ENCODE measurements at places on chromosomes 4 and X.
A peak's percentile ranks its signal among the peaks of the same experiment; 100 is the strongest.

DNA sequence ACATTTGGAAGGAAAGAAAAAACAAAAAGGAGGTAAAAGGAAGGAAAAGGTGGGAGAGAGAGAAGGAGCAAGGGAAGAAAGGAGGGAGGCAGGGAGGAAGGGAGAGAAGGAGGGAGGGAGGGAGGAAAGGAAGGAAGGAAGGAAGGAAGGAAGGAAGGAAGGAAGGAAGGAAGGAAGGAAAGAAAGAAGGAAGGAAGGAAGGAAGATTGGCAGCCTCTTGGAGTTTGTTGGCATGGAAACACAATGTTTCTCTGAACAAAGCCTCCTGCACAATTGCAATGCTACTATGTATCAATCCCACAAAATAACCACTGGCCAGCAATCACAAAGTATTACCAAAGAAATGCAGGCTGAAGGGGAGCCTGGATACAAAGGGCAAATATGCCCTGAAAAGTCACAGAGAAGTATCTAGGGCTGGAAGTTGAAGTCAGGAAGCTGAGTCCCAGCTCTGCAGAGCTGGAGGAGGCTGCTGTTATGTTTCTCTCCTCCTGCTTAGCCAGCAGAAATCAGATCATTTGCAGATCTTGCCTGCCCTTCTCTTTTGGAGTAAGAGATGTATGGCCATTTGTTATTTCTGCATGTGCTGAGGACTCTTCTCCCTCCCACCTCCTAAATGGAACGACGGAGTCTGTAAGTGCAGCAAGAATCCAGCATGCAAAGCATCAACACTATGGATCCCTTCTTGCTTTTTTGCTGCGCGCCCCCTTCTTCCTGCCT, 195.9 kb upstream of the LDB2 start:
- no peak for DNase-seq

DNA sequence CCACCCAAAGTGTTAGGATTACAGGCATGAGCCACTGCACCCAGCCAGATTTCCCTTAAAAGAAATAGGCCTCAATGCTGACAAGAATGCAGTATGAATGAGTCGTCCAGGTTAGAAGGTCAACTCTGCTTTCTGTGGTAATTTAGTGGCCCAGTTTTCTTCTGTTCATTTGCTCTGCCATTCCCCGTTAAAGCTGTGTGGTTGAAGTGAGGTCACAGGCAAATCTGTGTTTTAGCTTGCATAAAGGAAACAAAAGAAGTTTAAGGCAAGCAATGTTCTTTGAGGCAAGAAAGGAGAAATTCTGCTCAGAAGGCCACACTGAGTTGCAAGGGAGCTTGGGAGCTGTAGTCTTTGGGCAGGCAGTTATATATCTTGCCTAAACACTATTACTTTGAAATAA, 176.8 kb downstream of the LARP7 start:
- DNase-seq = no peak

DNA sequence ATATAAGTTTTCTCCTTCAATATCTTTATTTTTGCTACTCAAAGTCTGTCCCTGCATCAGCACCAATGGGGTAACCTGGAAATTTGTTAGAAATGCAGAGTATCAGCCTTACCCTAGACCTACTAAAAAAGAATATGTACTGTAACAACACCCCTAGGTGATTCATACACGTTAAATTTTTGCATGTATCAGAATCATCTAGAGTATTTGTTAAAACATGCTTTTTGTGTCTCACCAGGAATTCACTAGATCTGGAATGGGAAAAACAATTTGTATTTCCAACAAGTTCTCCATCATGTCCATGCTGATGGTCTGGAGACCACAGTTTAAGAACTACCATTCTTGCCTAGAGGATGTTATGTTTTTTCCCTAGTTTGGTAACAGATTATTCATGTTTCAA, 196.0 kb upstream of the EDNRA start:
- DNase-seq = no peak

DNA sequence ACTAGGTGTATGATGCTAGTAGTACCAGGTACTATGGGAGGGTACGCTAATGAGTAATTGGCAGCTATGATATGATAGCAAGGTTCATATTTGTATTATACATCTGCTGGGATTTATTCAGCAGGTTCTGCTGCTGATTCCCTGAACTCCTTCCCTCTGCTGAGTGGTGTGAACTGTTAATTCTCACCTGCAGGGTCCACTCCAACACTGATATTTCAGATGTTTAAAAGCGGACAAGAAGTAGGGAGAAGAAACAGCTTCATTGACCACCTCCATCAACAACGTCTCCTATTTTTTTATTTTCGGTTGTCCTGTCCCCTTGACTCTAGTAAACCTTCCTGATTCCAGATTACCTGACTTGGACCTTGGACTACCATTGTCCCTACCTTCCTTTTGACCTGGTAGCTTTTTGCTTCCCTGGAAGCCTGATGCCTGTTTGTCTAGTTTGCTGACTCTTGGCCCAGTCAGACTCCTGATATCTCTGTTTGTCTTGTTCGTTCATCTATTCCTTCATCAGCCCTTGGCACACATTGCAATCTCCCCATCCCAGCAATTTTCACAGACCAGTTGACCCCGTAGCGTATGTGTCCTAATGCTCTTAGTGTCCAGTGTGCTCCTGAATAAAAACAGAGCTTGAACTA, 34.0 kb upstream of the RNF128 start:
- DNase-seq = no peak

- peak; percentile 27 for DNase-seq
Measured at GRCh38 chr4:56410247-56411062, 23.2 kb upstream of the AASDH start.

- no peak for DNase-seq
Measured at GRCh38 chr4:78902298-78902697, 36.9 kb downstream of the PAQR3 start.

DNA sequence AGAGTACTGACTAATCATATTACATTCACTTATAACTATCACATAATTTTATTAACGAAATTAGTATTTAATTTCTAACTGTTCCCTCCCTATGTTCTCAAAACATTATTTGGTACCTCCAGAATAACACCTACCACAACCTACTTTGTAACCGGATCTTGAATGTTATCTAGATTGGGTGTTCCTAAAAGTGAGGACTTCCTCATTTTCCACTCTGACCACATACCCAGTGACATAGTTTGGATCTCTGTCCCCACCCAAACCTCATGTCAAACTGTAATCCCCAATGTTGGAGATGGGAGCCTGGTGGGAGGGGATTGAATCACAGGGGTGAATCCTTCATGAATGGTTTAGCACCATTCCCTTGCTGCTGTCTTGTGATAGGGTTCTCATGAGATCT, 21.8 kb downstream of the NR3C2 start:
- DNase-seq = no peak

DNA sequence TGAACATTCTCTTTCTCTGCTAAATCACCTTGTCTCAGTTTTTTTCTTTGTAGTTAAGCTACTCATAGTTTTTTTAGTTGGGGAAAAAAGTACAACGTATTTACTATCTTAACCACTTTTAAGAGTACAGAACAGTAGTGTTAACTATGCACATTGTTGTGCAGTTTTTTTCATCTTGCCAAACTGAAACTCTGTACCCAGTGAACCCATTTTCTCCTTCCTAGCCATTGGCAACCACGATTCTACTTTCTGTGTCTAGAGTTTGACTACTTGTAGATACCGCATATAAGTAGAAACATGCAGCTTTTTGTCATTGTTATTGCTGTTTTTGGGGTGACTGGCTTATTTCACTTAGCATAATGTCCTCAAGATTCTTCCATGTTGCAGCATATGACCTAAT, 10.0 kb downstream of the N4BP2 start:
- DNase-seq = no peak

DNA sequence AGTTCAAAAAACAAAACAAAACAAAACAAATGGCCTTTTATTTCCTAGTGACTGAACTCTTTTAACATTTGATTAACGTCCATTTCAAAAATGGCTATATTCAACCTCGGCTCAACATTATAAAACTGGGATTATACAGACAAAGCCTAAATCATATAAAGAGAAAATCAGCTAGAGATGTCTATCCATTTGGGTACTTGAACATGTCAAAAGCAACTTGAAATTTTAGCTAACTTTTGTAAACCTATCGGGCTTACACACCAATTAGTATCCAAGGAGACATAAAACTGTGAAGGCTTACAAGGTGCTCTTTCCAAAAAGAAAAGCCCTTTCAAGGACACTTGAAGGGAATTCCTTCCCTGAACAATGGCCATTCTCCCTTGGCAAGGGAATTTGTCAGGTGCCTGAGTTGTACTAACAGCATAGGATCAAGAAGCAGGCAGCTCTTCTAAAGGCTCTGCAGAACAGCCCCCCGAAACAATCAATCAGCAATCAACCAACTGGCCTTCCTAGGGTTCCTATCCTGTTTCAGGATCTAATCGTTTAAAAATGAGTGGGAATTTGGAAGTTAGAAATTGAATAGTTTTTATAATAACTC, 633.7 kb upstream of the HTR2C start:
- DNase-seq = no peak

- no peak for DNase-seq
Measured at GRCh38 chrX:10974920-10975319, 136.2 kb upstream of the HCCS start.

DNA sequence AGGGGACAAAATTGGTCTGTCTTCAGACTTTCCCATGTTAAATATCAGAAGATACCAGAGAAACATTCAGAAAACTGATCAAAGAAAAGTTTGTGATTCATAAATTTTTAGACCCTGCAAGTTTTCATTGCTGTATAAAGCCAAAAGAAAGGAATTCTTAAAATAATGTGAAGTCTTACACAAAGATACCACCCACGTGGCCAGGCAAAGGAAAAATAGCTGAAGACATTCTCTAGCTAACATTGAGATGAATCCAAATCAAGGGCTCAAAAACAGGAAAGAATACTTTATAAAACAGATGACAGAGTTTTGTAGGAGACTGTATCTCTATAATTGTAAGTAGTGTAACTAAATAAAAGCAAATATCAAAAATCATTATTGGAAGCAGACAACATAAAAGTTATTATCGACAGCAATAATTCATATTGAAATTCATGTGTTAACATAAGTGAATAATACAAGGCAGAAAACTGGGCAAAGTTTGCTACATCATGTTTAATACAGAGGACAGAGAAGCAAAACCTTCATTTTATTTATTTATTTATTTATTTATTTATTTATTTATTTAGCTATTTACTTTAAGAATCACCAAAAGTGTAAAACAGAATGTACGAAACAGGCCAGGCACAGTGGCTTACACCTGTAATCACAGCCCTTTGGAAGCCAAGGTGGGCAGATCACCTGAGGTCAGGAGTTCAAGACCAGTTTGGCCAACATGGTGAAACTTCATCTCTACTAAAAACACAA, 204.6 kb upstream of the SLIT2 start:
- DNase-seq = no peak

GRCh38 chr4:153469031-153469430, 2.9 kb downstream of the TMEM131L start:
- no peak for DNase-seq

DNA sequence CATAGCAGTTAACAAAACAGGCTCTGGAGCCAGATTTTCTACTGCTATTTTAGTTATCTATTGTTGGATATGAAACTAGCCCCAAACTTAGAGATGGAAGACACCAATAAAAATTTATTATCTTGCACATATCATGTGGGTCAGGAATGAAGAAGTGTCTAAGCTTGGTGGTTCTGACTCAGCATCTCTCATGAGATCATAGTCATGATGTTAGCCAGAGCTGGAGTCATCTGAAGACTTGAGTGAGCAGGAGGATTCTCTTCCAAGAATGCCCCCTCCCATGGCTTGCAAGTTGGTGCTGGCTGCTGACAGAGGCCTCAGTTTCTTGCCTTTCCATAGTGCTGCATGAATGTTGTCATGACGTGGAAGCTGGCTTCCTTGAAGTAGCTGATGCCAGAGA, 68.2 kb upstream of the TAPT1 start:
- no peak for DNase-seq

DNA sequence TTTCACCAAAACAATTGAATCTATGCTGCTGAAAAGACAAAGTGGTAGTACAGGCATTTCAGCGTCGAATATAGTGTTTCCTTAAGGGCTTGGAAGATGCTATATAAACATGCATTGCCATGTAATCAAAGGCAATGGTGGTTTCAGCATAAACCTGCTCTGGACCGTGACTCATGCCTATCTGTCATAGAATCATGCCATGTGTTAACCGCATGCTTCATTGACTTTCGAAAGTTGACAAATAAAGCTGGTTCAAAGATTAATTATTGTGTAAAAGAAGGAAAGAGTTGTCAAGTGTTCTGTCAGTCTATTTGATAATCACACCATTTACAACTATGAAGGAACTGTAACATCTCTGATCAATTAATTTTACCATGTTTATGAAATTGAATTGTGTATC, 83.2 kb downstream of the FUNDC1 start:
- DNase-seq = no peak

DNA sequence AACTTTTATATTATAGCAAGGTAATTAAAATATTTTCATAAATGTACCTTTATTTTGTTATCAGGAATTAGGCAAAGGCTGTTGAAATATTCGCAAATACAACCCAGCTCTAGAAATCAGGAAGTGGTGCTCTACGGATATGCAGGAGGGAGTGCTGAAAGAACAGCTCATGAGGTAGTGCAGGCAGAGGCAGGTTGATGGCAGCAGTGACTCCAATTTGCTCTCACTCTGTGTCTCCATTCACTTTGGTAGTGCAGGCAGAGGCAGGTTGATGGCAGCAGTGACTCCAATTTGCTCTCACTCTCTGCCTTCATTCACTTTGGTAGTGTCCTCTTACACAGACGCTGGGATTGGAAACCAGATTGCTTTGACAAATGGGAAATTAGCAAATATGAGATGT, 277.9 kb downstream of the TRIML1 start:
- DNase-seq = no peak

DNA sequence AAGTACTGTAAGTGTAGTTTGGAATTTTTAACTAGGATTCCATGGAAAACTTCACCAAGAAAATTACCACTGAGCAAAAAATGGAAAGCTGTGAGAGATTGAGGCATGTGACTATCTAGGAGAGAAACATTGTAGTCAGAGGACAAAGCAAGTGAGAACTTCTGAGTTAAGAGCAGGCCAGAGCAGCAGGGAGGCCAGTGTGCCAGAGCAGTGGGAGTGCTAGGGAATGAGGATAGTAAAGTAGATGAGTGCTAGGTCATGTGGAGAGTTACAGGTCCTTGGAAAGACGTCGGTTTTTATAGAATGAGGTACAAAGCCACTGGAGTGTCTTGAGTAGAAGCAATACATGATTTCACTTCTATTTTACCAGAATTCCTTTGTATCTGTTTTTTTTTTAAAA, 52.7 kb upstream of the FAT4 start:
- no peak for DNase-seq

GRCh38 chr4:101501421-101501820, 154.1 kb upstream of the PPP3CA start:
- no peak for DNase-seq

DNA sequence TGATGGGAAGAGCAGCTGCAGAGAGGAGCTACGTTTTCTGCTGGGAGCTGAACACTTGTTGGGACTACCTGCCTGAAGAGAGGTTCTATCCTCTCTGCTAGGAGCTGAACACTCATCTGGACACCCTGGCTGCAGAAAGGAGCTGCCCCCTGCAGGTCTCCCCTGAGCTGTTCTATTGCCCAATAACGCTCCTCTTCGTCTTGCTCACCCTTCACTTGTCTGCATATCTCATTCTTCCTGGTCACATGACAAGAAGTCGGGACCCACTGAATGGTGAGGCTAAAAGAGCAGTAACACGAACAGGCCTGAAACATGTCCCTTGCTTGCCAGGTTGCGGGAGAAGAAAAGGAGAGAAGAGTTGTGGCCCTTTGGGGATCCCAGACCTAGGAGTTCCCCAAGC, 27.8 kb downstream of the NAA11 start:
- no peak for DNase-seq
